T-helper 2 cell (primary cell): ENCODE measurements at places on chromosomes 3 and 15.

GRCh38 chr3:55127565-55127964 lies 199.7 kb upstream of the LRTM1 start:
- DNase-seq: no peak

GRCh38 chr3:136750897-136751315 lies 1.3 kb downstream of the STAG1 start:
- DNase-seq: no peak

DNA sequence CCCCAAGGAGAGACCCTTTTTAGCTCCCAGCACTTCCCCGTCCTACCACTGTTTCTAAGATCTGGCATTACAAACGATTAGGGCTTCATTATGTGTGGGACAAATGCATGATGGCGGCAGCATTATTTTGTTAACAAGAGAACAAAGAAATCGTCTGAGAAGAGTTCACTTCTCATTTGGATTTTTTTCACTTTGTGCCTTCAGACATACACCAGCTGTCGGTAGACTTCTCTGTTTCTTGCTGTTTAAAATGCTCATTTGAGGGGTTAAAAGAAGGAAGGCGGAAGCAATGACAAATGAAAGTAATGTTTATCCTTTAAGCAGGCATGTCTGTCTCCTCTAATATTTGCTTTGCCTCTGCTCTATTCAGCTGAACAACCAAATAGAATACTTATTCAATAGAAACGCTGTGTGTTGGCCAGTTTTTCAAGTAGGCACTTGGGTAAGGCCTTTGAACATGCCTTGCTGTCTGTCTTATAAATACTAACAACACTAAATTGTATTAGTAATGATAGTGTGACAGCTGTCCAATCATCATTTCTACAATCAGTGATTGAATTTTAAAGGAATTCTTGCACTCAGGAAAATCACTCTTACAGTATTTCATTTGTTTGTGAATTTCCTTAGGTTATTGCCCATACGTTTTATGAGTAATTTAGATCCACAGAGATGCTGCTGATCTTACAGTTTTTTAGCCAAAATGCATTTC lies 382.4 kb downstream of the IL5RA start:
- DNase-seq: no peak

GRCh38 chr3:105653868-105654267 lies 214.9 kb downstream of the CBLB start:
- no peak for DNase-seq

- DNase-seq: no peak
Measured at GRCh38 chr15:40090774-40091455, 17.8 kb downstream of the BMF start.

DNA sequence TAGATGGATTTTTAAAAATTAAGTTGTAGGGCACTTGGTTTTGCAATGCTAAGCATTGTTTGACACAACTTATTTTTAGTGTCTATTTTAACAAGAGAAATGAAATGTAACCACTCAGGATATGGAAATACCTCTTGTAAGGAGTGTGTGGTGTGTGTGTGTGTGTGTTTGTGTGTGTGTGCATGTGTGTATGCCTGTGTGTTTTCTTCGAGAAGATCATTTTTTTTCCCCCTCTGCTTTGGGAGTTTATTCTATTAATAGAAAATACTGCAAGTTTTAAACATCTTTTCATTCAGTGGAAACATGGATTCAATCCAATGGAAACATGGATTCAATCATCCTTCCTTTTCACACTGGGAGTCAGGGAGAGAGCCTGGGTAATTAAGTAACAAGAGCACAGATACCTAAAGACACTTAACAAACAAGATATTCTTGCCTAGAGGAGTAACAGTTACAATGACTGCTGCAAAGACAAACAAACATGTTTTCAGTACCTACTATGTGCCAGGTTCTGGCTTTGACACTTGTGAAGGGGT lies 567.2 kb upstream of the TBL1XR1 start:
- no peak for DNase-seq

DNA sequence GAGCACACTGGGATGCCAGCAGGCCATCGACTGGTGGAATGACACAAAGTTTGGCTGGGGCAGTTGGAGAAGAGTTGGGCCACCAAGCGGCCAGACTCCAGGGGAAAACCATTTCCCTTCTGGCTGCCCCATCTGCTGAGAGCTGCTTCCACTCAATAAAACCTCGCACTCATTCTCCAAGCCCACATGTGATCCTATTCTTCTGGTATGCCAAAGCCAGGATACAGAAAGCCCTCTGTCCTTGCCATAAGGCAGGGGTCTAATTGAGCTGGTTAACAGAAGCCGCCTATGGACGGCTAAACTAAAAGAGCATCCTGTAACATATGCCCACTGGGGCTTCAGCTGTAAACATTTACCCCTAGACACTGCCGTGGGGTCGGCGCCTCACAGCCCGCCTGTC lies 55.1 kb downstream of the NKIRAS1 start:
- DNase-seq: no peak

GRCh38 chr3:146469150-146470017 lies at the start of gene PLSCR2:
PLSCR2 (minus strand) TSS chr3:146469561; CDS start chr3:146459904, 9,657 bp downstream.
- peak; percentile 71 for DNase-seq

- DNase-seq: no peak
Measured at GRCh38 chr3:104825116-104825515, 541.6 kb upstream of the ALCAM start.

DNA sequence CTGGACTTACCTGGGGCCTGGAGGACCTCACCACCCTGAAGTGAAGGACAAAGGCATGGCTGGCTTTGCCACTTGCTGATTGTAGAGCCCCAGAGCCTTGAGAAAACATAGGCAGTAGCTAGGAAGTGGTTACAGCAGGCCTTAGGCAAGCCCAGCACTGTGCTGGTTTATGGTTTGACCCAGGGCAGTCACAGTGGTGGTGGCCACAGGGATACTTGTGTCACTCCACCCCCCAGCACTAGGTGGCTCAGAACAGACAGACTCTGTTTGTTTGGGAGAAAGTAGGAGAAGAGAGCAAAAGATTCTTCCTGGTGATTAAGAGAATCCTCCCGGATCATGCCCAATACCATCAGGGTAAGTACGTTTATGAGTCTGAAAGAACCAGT lies 13.2 kb upstream of the COL8A1 start:
- no peak for DNase-seq

- DNase-seq: no peak
Measured at GRCh38 chr15:98860281-98861041, 147.1 kb downstream of the PGPEP1L start.

- no peak for DNase-seq
Measured at GRCh38 chr3:141452045-141452444, 34.8 kb upstream of the RASA2 start.

DNA sequence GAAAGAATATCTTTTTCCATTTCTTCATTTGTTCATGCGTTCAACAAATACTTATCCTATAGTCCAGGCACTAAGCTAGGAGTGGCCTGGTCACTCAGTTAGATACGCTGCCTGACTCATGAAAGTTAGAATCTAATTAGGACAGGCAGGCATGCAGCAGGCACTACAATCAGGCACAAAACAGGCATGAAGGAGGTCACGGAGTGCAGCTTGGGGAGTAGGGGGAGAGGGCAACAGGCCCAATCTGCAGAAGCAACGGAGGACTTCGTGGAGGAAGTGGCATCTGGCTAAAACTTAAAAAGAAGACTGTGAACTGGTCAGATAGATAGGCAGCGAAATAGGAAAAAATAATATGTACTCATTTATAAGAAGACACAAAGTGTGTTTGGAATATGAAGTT lies 420.9 kb downstream of the MAGI1 start:
- no peak for DNase-seq

- no peak for DNase-seq
Measured at GRCh38 chr3:156742401-156742800, 68.0 kb downstream of the TIPARP start.

GRCh38 chr15:51348688-51349087 lies 7.2 kb downstream of the GLDN start:
- DNase-seq: no peak

GRCh38 chr3:56183529-56183928 lies 284.7 kb downstream of the ERC2 start:
- no peak for DNase-seq

GRCh38 chr3:137770066-137770834 lies 6.1 kb downstream of the SOX14 start:
- DNase-seq: no peak

DNA sequence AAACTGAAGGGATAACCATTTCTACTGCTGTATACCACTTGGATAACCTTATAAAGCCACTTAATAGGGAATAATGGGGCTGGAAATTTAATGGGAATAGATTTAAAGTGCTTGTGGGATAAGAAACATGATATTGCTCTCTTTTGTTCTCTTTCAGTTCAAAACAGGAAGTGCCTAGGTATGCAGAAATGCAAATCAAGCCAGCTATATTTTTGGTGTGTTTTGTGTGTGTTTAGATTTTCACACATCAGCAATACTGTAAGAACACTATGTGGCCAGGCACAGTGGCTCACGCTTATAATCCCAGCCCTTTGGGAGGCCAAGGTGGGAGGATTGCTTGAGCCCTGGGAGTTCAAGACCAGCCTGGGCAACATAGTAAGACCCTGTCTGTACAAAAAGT lies 442.3 kb upstream of the TPRG1 start:
- DNase-seq: no peak

DNA sequence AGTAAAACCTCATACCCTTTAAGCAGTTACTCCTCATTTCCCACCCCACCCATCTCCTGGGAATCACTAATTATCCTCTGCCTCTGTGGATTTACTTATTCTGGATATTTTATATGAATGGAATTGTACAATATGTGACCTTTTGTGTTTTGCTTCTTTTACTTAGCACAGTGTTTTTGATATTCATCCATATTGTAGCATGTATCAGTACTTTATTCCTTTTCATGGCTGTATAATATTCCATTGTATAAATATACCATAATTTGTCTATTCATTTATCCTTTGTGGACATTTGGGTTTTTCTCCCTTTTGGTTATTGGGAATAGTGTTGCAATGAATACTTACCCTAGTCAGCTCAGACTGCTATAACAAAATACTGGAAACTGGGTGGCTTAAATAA lies 39.2 kb downstream of the SH3GL3 start:
- no peak for DNase-seq

GRCh38 chr15:40357723-40358470 lies at the start of gene DISP2:
DISP2 (plus strand) TSS chr15:40358219; CDS start chr15:40358322, 103 bp downstream.
- DNase-seq: peak; percentile 85

DNA sequence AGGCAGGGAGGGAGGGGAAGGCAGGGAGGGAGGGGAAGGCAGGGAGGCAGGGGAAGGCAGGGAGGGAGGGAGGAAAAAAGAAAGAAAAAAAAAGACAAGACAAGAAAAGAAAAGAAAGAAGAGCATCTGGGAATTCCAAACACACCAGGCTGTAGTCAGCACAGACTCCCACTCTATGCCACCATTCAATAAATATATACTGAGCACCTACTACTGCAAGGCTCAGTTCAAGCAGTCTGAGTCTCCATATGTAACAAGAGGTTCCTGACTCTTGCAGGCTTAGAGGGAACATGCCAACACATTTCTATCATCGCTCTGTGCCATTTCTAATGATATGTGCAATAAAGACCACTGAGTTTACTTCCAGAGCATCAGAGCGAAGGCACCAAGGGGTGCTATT lies 47.7 kb downstream of the ANXA2 start:
- DNase-seq: no peak

DNA sequence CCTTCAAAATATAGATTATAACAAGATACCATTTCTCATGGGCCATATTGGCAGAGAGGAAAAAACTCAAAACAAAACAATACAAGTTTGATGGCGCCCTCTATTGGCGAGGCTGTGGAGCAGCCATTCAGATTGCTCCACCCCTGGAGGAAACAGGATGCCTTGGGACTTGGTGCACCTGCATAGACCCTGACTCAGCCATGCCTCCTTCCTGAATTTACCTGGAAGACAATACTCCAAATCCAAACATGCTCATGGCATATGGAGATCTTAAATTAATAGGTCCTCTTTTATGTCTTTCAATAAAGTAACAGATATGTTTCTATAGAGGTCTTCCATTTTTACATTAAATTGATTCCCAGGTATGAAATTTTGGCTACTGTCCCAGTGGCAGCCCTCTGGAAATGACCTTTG lies 90.0 kb downstream of the APBA2 start:
- DNase-seq: peak; percentile 34

- DNase-seq: no peak
Measured at GRCh38 chr3:54917174-54917573, 10.7 kb downstream of the LRTM1 start.

- no peak for DNase-seq
Measured at GRCh38 chr15:74482661-74483060, 21.7 kb upstream of the UBL7 start.

GRCh38 chr15:78130466-78131294 lies 565 bp downstream of the CIB2 start:
- DNase-seq: no peak

DNA sequence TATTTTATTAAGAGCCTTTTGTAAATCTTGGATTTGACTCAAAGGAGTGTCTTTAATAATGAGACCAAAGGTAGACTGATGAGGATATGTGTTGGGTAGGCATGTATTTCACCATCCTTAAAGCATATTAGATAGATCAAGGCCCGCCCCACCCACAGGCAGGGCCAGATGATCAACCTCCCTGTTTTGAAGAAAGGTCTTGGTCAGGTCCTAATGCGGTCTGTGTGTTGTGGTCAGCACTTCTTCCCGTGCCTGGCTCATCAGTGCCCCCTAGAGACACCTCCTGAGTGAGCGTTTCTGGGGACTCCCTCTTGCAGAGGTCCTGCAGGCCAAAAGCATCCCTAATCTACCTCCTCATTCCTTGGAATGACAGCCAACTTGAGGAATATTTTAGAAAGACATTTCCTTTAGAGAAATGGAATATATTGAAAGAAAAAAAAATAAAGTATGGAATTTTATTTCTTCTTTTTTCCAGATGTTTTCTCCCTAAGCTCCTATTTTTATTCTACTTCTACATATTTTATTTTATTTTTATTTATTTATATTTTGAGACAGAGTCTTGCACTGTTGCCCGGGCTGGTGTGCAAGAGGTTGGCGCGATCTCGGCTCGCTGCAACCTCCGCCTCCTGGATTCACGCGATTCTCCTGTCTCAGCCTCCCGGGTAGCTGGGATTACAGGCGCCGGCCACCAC lies 6.0 kb downstream of the TM4SF4 start:
- DNase-seq: peak; percentile 50

DNA sequence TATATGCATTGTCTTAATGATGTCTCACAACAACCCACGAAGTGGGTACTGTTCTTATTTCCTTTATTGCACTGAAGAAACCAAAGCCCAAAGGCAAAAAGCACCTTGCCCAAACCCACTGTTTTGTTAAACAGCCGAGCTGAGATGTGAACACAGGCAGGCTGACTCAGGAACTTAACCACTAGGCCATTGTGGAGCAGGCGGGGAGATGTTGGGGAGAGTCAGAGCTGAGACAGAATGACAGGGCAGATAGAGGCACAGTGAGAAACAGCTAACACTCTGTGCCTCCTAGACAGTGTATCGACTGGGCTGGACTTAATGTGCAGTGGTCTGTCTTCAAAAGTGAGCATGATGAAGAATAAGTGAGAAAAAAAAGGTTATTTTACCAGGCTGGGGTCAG lies 56.5 kb downstream of the RPLP1 start:
- no peak for DNase-seq

- no peak for DNase-seq
Measured at GRCh38 chr3:140370686-140371085, 307.2 kb upstream of the TRIM42 start.

GRCh38 chr3:130948929-130949328 lies 55.0 kb downstream of the ATP2C1 start:
- DNase-seq: no peak
